ENCODE measurements at places on chromosomes 13 and 19.
A peak's percentile ranks its signal among the peaks of the same experiment; 100 is the strongest.

- DNase-seq, result no peak
These were observed 5.3 kb downstream of the DMKN start for GRCh38 chr19:35508129-35508528.

- DNase-seq, result peak; percentile 92
These were observed at the start of gene ZNF260 for GRCh38 chr19:36528194-36528920. Gene ZNF260, minus strand, starts transcription at chr19:36528271. Its CDS starts 13,033 bp downstream, at chr19:36515238.

DNA sequence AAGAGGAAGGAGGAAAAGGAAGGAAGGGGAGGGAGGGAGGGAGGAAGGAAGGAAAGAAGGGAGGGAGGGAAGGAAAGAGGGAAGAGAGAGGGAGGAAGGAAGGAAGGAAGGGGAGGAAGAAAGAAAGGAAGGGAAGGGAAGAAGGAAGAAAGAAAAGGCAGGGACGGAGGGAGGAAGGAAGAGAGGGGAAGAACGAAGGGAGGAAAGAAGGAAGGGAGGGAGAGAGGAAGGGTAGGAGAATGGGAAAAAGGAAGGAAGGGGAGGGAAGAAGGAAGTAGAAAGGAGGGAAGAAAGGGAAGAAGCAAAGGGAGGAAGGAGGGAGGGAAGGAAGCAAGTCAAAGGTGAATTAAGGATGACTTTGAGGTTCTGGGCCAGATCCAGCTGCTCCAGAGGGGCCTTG, 3.0 kb downstream of the ACSBG2 start:
- no peak for DNase-seq

- DNase-seq, result no peak
These were observed 5.2 kb downstream of the MIDN start for GRCh38 chr19:1253514-1254080.

GRCh38 chr19:43759515-43759914, 4.8 kb upstream of the SMG9 start:
- no peak for DNase-seq
